AML-193 (cell line): ENCODE measurements at places on chromosomes 12 and 14.

GRCh38 chr12:99911967-99912366 lies 72.8 kb downstream of the ANKS1B start:
- no peak for DNase-seq

DNA sequence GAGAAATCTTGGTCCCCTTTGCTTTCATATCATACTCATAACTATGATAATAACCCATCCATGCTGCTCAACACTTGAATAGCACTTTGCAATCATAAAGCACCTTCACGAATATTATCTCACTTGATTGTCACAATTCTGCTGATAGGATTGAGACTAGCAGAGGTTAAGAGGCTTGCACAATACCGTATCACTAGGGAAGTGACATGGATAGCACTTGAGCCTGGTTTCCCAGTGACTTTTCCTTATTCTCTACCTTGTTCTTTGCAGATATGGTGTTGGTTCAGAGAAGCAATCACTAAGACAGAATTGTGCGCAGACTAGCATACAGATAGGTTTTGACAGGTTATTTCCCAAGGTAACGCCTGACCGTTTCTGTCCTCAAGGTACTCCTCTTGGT lies 186.6 kb upstream of the GZMB start:
- DNase-seq = no peak

- DNase-seq = no peak
These were observed 6.9 kb downstream of the RTRAF start for GRCh38 chr14:51996148-51996746.

- DNase-seq = no peak
These were observed 268.8 kb downstream of the DUSP6 start for GRCh38 chr12:89083491-89083890.

- no peak for DNase-seq
These were observed 111.4 kb downstream of the TRAFD1 start for GRCh38 chr12:112236786-112237185.

- DNase-seq = no peak
These were observed 1.1 kb downstream of the C1S start for GRCh38 chr12:7061596-7061995.

GRCh38 chr12:109714913-109715244 lies 1.3 kb downstream of the FAM222A start:
- DNase-seq = no peak
